ENCODE measurements at places on chromosomes 6 and 20.

- DNase-seq: no peak
Measured at GRCh38 chr6:13544454-13545186, 29.8 kb upstream of the SIRT5 start.

DNA sequence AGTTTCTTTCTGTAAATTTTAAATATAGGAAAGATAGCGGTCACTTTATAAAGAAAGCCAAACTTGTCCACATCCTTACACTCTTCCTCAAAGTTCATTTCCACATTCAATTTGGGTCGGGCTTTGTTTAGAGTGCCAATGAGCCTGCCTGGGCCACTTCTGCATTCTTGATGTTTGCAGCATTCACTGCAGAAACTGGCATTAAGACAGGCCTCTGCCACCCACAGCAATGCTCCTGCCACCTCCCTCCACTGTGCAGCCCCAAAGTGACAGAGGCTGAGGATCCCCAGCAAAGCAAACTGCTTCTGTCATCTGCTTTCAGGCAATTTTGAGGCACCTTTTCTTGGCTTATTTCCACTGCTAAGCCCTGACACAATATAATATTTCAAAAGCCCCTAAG is 61.2 kb downstream of the TNFAIP3 start:
- no peak for DNase-seq

- DNase-seq: peak; percentile 71
Measured at GRCh38 chr20:50790651-50791277, 4.1 kb upstream of the BCAS4 start.

- DNase-seq: no peak
Measured at GRCh38 chr6:167589615-167589940, 237.1 kb upstream of the AFDN start.

All from DMS153 (cell line).